ENCODE measurements at places on chromosomes 7 and 10. TPM values are rescaled to one million over a fixed set of nuclear protein-coding genes. Genes with fewer than 3 reads are reported as not detected.

Gene GRK5
- total RNA-seq, result 31.5 TPM

Gene AOAH
- 6.2 TPM for total RNA-seq

Gene PRR15
- not detected for total RNA-seq

Gene NACAD
- not detected for total RNA-seq

Gene AGMO
- not detected for total RNA-seq

Gene PTPRN2
- total RNA-seq, result 2.3 TPM

Gene PTF1A
- total RNA-seq, result not detected

Gene FEZF1
- total RNA-seq, result not detected

Gene ZNF239
- total RNA-seq, result 0.93 TPM
